ENCODE measurements at places on chromosomes 1 and 21.

- DNase-seq, result no peak
These were observed 22.1 kb upstream of the EYA3 start for GRCh38 chr1:28110555-28110954.

DNA sequence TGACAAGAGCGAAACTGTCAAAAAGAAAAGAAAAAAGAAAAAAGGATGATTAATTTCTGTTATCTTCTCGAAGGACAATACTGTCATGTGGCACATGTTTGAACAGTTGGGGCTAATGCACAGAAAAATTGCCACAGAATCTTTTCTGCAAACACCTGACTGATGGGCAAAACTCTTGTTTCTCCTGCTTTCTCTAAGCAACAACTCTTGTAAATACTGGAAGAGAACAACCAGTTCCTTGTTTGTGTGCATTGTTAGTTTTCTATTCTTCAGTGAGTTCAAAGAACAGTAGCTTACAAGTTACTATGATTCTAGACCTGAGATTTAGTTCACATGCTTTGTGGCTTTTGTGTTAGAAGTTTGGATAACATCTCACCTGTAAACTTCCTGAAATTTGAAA, 60.7 kb downstream of the CDC14A start:
- DNase-seq, result no peak

- no peak for DNase-seq
These were observed 112.2 kb downstream of the DYRK1A start for GRCh38 chr21:37478794-37479193.

- no peak for DNase-seq
These were observed 24.6 kb upstream of the SLC35F3 start for GRCh38 chr1:233879841-233880240.

- DNase-seq, result no peak
These were observed 26.1 kb downstream of the CR1L start for GRCh38 chr1:207670997-207671396.

- no peak for DNase-seq
These were observed 39.3 kb upstream of the EXOSC10 start for GRCh38 chr1:11138952-11139351.

- DNase-seq, result no peak
These were observed 38.4 kb upstream of the KCNK2 start for GRCh38 chr1:215044151-215044550.

- DNase-seq, result no peak
These were observed 25.7 kb downstream of the C21orf91 start for GRCh38 chr21:17793246-17794123.

DNA sequence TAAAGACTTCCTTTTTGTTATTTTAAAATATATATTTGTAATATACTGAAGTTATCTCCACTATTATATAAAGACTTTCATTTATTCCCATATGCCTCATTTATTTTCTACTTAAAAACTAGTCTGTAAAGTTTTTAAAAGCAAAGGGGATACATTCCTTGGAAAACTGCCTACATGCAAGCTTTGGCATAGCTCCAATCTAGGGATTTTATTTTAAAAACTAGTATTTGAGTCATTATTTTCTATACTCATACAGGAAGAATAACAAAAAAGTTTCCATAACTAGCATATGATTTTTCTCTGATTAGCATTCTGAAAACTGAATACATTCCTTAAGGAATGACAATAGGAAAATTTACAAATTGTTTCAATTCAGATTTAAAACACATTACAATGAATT, 88.9 kb downstream of the COL24A1 start:
- DNase-seq, result no peak

DNA sequence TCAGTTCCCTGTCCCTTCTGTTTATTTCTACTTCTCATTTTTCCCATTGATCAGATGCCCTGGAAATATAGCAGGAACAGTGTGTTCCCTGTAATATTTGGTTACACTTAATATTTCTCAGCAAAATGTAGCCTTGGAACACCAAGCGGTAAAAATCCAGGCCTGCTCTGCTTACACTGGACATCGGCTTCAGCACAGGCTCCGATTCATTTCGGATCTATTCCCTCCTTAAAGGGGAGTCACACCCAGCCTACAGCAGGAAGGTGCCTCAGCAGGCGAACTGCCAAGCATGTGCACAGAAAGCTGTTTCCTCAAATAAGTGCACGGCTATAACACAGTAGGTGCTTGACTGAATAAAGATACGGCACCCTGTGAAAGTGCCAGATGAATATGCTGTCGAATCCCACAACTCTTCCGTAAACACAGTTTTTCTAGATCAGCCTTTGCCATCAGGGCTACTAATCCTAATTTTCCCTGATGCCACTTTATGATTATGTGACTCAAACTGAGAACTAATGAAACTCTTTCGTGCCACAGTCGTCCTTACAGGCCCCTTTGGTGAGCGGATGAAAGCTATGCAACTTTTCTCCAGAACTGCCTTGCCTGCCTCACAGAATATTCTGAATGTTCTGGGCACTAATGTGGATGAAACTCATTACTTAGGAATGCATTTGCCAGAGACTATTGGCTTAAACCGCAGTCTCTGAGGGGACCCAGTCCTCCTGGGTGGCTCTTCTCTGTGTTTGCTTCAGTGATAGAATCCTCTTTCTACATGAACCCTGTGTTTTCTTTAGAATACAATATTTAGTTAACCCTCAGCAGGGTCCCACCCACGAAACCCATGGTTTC, 275.5 kb upstream of the RUNX1 start:
- DNase-seq, result no peak

DNA sequence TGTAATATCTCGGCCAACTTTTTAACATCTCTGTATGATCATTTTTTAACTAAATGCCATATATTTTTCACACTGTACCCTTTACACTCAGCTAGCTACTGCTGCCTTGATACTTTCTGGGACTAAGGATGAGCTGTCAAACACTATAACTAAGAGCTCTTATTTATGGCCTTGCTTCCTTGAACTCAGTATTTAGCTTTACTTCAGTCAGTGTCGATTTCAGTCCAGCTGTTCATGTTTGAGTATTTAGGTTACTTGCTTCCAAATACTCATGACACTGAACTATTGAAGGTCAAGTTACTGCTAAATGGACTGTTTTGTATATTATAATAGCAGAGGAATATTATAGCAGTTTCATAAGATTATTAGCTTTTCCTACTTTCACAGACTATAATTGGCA, 25.9 kb upstream of the USP25 start:
- DNase-seq, result no peak

DNA sequence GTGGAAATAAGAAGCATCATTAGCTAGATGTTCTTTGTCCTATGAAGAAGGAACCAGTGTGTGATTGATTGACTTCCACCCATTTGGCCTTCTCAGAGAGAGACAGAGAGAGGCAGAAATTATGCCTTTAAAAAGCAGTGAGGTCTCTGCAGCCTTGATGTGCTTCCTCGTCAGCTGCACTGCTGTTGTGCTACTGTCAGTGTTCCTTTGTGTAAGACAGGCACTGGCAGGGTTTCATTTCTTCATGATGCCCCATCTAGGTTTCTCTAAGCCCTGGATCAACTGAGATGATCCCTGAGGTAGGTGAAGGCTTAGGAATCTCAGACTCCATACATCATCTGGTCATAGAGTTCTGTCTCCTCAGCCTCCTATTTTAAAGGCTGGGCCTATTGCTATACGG, 34.9 kb downstream of the GPR3 start:
- no peak for DNase-seq

DNA sequence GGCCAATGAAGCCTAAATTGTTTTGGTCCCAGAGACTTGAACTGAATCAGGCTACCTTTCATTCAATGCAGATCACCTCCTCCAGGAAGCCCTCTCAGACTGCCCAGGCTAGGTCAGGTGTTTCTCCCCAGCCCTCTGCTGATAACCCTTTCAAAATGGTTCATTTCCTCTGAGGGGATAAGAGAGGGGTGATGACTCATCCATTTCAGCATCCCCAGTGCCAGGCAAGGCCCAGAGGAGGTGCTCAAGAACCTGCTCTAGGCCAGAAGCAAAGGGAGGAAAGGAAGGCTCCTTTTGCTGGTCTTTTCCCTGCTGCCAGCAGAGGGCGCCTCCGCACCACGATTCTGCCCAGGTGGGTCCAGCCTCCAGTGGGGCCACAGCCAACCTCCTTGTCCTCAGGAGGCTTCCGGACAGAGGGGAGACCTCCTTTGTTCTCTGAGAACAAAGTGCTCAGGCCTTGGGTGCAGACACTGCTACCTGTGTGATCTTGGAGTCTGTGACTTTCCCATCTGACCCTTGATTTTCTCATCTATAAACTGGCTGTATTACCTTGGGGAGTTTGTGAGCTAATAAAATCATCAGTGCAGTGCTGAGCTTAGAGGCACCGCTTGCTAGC, 45.3 kb upstream of the ARHGEF10L start:
- peak; percentile 10 for DNase-seq

GRCh38 chr1:17797478-17797877, 42.3 kb downstream of the ACTL8 start:
- DNase-seq, result no peak

GRCh38 chr1:113905435-113905861, 322 bp downstream of the DCLRE1B start:
- DNase-seq, result no peak

DNA sequence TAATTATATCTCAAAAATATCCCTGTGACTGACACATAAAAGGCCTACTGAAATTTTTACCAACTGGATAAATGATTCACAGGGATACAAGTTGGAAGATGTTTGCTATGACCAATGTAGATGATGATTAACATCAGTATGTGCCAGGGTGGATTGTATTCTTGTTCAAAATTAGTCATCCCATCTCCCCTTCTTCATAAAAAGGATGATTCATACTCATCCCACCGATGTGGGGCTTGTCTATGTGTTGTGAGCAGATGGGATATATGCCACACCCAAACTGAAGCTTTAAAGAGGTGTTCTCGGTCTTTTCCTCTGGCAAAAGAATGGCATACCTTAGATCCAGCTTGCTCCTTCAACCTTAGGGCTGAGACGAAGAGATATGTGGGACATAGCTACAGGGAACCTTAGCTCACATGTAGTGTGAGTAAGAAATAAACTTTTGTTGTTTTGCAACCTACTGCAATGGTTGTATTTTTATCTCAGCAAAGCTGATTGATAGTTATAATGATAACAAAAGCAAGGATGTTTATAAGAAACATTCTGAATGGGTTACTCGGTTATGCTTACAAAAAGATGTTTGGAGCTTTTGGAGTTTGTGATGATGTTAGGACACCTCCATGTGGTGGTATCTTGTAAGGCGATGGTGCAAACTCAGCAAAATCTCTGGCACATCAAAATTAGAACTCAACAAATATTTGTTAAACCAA, 29.4 kb downstream of the SPATA17 start:
- DNase-seq, result no peak

DNA sequence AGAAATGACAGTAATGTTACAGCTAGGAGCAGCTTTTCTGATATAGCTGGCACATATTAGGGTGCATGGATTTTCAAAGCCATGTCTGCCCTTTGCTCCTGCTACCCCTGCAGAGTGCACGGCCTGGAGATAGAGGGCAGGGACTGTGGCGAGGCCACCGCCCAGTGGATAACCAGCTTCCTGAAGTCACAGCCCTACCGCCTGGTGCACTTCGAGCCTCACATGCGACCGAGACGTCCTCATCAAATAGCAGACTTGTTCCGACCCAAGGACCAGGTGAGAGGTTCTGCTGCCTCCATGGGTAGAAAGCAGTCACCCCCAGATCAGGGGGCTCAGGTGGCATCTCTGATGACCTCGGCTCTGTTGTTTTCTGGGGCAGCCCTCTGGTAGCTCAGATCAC, 9.8 kb downstream of the MTARC1 start:
- no peak for DNase-seq

GRCh38 chr1:40757084-40757483, 26.5 kb upstream of the KCNQ4 start:
- no peak for DNase-seq

DNA sequence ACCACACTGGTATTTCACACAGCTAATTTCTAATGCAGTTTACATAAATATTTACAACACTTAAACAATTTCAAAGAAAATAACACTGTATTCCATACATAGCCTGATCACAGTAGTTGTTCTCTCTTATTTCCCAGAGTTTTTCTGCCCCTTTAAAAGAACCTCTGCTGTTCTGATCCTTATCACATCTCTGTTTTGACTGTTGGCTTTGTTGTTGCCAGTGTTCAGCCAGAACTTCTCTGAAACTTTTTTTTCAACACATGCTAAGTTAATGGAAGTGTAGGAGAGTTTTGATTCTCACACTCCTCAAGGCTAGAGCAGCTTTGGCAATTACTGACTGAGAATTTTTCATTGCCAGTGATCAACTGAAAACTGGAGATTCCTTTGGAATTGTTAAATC, 11.1 kb downstream of the SELE start:
- DNase-seq, result no peak

GRCh38 chr1:57112148-57112547, 146.3 kb upstream of the C8B start:
- no peak for DNase-seq

DNA sequence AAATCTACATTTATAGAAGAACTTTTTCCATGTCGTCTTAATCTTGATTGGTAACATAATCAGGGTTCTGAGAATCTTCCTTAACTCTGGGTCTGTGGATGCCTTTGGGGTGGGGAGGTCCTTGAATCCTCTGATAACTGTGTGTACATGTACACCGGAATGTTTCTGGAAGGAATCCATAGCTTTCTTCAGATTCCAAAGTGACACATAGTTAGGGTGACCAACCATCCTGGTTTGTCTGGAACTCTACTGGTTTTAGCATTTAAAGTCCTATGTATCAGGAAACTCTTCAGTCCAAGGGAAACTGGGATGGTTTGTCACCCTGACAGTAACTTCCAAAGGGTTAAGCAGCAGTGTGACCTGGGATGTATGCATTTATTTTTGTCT, 16.8 kb downstream of the STRIP1 start:
- no peak for DNase-seq

DNA sequence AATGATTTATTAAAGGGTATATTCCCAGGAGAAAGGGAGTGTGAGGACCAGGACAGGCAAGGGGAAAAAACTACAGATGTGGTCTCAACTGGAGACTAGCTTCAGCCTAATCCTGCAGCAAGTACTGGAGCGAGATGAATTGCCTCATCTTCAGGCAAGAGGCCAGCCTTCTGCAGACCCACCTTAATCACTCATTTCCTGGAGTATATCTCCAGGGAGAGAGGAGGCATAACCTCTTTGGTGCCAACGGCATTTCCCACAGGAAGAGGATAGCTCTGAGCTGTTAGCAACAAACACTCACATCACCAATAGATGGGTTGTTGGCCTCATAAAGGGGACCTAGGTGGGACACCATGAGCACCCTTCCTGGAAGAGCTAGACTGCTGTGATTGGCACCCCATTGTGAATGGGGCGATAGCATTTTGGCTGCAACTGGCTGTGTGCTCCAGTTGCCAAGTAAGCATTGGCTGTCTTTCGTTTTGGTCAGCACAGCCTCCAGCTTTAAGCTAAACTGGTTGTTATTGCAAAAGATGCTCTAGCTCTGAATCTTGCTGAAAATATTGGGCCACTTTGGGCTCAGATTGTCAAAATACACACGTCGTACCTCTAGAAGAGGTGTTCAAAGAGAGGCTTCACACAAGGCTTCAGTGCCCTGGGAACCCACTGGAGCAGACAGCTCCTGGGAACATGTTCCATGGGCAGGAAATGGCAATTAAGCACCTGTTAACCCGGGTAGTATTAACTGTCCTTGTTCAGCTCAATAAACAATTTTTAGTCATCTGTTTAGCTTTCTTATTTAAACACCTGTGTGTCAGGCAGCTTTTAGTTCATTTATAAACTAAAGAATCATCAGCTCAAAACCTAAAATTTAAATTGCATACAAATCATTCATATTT, 314.8 kb upstream of the C1orf87 start:
- DNase-seq, result no peak

All from T follicular helper cell (primary cell).